ENCODE measurements at places on chromosomes 4 and X.

GRCh38 chr4:117560329-117560728 is 474.0 kb upstream of the NDST3 start:
- no peak for DNase-seq

GRCh38 chr4:107647591-107647990 is 72.4 kb downstream of the PAPSS1 start:
- no peak for DNase-seq

GRCh38 chr4:161404346-161405110 is 759.3 kb downstream of the FSTL5 start:
- no peak for DNase-seq

DNA sequence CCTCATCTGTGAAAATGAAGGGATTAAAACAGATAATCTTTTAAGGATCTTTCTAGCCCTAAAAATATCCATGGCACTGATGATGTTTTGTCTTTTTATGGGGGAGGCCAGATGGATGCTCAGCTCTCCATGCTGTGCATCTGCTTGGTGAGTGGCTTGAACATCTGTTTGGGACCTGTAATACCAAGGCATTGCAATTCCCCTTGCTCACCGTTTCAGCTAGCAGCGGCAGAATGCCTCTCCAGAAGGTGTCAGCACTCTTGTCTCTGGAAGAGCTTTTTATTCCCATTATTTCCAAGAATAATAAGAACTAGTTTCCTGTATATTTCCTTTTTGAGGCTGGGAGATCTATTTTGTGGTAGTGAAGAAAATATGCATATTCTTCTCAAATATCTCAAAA is 151.9 kb upstream of the ANK2 start:
- DNase-seq: no peak

GRCh38 chr4:186875476-186875875 is 151.8 kb upstream of the FAT1 start:
- no peak for DNase-seq

- DNase-seq: no peak
These were observed 79.7 kb downstream of the CPE start for GRCh38 chr4:165458471-165458870.

GRCh38 chr4:112167794-112168193 is 22.5 kb downstream of the FAM241A start:
- no peak for DNase-seq

DNA sequence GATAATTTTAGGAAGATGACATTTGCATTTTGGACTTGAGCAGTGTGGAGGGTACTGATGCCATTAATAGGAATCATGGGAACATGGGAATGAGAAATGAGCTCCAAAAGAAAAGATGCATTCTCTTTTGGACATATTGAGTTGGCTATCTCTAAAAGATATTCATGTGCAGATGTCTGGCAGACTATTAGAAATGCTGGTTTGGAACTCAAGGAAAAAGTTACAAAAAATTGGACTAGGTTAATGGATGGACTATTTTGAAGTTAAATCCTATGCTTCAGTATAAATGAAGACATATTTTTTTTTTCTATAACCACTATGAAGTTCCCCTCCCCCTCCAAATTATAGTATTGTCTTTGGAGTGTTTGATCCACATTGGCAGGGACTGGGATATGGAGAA is 3.6 kb upstream of the LIMCH1 start:
- DNase-seq: no peak

- DNase-seq: peak; percentile 47
These were observed 39.3 kb upstream of the CLDN34 start for GRCh38 chrX:9927698-9928482.

- no peak for DNase-seq
These were observed 22.8 kb upstream of the ANKRD17 start for GRCh38 chr4:73281396-73281795.

DNA sequence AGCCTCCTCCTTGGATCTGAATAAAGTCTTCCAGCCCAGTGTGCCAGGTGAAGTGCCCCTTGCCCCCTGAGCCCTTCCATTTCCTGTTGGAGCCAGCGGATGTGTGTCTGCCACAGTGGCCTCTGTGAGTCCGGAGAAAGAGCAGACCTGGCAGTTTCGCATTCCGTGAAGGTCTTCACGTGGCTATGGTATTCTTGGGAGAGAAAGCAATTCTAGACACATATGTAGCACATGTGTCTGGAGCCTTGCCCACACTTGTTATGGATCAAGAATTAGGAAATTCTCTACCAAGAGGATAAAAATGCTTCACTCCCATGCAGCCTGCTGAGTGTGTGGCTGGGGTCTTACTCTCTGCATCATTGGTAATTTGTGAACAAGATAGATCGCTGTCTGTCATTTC is 130.9 kb downstream of the REPS2 start:
- no peak for DNase-seq

- no peak for DNase-seq
These were observed 730.9 kb downstream of the STPG2 start for GRCh38 chr4:97412331-97412730.

DNA sequence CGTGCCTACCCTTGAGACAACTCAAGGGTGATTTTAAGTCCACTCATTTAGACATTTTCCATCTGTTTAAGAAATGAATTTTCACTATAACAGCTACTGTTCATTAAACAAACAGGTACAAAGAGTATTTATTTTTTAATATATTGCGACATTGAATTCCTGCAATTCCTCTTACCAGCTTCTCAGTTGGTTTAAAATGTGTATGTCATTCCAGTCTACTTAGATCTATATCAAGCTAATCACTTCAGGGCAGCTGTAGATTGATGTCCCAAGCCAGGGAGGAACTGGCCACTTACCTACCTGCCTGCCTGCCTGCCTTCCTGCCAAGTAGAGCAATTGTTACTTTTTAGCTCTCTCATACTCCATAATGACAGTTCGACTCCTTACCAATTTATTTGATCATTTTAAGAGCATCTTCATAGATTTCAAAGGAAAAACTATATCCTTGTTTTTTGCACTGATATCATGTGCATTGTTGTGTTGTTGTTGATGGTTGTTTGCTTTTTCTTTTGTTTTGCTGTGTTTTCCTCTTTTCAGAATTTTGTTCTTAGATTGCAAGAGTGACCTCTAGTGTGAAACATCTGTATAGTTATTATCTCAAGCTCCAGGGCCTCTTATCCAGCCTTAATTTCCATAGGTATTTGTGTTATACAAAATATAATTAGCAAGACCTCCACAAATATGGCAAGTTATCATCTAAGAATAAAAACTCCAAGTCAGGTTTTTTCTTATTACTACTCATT is 120.9 kb upstream of the NRK start:
- DNase-seq: no peak

- DNase-seq: no peak
These were observed 616.5 kb upstream of the LCORL start for GRCh38 chr4:18638031-18638430.

DNA sequence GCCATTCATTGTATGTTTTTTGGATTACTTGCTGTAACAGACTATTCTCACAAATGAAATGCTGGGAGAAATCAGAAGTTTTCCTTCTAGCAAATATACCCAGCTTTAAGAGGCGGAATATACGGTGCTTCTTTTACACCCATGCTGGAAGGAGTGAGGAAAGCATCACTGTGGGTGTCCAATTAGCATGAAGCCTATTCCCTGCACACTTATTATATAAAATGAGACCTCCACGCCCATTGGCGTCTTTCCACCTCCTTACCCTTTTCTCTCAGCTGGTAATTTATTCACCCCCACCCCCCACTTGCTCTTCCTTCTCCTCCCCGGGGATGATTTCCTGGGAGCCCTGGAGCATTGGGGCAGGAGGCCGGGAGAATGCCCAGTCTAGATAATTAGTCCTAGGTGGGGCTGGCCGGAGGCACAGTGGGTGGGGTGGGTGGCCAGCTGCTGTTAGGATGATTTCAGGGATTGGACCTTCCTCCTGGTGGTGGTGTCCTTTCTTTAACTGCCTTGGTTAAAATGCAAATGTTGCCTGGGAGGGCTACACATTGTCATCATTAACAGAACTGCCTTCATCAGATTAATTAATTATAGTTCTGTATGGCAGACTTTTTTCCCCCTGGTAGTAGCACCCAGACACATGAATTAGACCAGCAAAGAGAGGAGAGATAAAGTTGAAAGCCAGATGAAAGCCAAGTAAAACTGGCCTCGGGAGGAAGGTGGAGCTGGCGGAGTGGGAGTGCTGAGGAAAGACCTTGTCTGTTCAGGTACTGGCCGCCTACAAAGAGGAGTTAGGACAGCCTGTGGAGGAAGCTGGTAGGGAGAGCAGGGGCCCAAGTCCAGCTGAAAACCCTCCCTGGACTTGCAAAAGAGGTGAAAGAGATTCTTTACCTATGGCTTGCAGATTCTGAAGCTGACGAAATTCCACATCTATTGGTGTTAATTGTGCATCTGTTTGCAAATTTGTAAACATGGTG is 11.4 kb downstream of the SHROOM2 start:
- DNase-seq: no peak

GRCh38 chr4:150436598-150437370 is 145.2 kb upstream of the MAB21L2 start:
- DNase-seq: no peak

DNA sequence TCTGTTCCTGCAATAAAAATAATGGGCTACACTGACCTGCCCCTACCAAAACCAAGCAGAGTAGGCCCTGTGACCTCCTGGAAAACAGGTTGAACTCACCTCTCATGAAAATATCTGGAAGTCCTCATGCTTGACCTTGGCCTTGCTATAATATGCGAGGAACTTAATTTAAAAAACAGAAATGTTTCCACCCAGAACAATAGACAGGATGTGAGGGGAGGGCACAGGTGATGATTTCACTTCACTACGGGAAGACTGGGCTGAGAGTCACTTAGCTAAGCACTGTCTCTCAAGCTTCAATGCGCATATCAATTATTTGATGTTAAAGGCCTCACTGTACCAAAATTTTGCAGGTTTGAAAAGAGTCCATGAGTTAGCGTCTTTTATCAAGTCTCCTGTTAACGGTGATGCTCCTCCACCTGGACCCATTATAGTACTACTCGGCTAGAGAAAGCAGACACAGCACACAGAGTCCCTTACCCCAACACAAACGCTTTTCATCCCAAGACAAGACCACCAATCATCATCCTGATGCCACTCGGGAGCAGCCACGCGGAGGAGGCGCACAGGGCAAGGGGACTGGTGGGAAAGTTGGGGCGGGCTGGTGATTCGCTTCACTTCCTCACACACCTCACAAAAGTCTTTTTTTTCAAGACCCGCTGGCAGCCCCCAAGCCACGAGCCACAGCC is 25.9 kb downstream of the ZNF721 start:
- no peak for DNase-seq

All from NCI-H2107 (cell line).